ENCODE measurements at places on chromosomes 16 and 17.

- DNase-seq: no peak
These were observed at the start of gene PRSS36 for GRCh38 chr16:31149894-31150890. Gene PRSS36, minus strand, starts transcription at chr16:31150066. Its CDS starts 31 bp downstream, at chr16:31150035.

DNA sequence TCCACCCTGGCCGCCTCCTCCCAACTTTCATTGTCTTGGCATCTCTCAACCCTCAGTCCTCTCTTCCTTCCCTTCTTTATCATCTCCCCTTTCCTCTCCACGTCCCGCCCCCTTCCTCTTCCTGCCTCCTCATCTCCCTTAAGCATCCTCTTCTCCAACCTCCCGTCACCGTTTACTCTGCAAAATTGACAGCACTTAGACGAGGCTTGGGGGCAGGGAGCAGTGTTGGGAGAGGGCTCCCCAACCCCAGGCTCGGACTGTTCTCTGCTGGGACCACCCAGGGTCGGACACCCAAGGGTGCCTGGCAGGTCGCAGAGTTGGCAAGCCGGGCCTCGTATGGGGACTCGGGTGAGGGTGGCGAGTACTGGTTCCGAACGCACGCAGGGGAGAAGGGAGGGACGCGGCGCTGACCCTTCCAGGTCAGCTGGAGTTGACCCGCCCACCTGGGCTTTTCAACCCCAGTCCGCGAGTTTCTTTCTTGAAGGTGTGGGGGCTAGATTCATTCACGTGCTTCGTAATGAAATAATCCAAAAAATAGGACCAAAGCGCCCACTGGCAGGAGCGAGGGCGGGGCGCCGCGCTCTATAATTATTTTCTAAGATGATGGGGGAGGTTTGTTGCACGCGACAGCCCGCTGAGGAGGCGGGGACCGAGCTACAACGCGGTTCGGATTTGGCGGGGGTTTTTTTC lies 775 bp upstream of the PAGR1 start:
- no peak for DNase-seq

DNA sequence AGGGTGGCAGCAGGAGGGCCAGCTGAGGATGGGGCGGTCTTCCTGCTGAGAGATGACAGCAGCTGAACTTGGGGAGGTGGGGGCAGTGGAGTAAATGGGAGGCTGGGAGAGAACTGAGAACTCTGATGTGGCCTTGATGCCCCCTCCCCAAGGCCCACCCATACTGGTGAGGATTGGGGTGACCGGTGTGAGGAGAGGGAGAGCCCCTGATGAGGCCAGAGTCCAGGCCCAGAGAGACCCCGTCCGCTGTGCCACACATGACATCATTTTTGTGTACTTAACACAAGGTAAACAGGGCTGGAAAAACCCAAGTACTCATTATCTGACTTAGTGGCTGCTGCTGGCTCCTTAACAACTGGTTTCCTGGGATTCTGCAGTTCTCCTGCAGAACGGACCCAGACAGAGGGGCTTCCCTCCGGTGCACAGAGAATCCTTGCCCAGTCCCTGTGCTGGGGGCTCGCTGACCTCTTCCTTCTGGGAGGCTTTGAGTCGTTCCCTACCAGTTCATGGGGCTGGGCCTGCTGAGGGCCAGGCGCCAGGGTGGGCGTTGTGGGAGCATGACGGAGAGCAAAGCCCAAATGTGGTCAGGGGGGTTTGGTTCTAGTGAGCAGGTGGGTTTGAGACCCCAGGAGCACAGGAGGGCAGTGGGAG lies 207.6 kb downstream of the RAB11FIP4 start:
- DNase-seq: peak; percentile 76

DNA sequence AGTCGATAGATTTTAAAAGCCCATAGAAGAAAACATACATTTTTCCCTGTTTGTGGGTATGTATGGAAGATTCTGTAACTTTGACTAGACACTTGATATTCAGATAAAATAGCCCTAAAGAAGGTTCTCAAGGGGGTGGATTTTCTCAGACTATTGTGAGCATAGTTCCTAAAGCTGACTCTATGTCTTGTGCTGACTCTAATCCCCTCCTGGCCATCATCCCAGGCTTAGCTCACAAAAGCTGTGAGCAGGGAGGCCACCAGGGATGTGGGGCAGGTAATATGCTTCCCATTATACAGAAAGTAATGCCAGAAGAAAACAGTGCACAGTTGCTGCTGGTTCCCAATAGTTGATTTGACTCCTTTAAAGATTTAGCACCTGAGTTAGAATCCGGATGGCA lies 32.0 kb downstream of the CDH13 start:
- no peak for DNase-seq

DNA sequence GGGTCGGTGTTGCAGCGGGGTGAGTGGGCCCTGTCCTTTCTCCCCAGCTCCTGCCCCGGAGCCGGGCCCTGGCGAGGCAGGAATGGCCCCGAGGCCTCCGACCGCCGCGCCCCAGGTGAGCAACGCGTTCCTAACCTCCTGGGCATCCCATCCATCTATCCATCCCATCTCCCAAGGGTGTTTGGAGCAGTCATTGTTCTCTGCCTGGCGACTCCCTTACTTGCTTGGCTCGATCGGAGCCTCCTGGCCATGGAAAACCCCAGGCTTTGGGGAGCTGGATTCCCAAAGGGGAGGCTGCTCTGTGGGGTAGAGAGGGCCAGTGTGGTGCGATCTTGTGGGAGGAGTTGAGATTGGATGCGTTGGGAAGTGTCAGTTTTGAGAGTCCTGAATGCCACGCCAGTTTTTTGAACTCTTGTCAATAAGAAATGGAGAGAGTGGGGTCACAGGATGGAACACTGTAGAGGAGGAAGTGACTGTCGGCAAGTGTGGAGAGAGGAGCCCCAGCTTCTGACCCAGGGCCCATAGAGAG lies 684 bp downstream of the ZFP90 start:
- no peak for DNase-seq

- DNase-seq: no peak
These were observed 22.8 kb downstream of the CRISPLD2 start for GRCh38 chr16:84842516-84843148.

DNA sequence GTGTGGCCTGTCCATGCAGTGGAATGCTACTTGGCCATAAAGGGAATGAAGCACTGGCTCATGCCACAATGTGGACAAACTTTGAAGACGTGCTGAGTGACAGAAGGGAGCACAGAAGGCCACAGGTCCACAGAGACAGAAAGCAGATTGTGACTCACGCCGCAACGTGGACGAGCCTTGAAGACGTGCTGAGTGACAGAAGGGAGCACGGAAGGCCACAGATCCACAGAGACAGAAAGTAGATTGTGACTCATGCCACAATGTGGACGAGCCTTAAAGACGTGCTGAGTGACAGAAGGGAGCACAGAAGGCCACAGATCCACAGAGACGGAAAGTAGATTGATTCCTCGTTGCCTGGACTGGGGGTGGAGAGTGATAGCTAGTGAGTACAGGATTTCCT lies 19.2 kb downstream of the ZC3H18 start:
- DNase-seq: no peak

All from posterior vena cava (tissue), 2 donors.